ENCODE measurements at places on chromosomes 6 and 20.

DNA sequence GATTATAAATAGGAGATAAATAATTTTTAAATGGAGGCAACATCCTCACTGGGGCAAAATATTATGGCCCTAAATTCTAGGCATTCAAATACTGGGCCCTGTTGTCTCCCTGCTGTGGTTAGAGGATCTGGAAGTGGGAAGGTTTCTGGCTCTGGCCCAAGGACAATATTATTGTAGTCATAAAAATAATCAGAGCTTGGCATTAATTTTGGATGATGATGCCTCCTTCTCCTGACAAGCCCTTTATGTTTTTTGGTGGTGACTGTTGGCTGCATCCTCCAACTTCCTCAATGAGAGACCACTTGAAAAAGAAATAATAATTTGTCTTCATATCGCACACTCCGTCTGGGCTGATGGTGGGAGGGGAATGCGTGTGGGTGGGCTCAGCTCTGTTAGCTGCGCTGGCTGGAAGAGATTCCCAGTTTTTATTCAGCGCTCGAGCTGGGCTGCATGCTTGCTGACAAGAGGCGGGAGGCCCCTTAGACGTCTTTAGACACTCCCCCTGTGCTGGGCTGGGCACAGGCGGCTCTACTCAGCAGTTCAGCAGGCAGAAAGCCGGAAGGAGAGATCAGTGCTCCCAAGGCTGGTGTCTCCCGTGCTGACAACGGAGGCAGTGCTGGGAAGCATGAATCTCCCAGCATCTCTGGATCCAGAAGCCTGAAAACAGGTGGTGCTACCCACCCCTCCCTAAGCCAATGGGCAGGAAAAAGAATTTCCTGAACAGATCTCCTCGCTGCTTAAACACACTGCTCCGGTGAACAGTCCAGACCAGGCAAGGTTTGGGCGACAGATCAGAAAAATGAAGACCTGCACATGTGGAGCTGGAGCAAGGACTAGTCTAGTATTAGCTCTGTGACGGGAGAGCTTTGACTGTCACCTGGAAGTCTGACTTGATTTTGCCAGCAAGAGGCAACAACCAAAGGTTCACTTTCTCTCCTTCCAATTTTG is 97.7 kb downstream of the SYCP2 start:
- DNase-seq = no peak

- no peak for DNase-seq
These were observed 55.5 kb downstream of the TPBG start for GRCh38 chr6:82419132-82419581.

DNA sequence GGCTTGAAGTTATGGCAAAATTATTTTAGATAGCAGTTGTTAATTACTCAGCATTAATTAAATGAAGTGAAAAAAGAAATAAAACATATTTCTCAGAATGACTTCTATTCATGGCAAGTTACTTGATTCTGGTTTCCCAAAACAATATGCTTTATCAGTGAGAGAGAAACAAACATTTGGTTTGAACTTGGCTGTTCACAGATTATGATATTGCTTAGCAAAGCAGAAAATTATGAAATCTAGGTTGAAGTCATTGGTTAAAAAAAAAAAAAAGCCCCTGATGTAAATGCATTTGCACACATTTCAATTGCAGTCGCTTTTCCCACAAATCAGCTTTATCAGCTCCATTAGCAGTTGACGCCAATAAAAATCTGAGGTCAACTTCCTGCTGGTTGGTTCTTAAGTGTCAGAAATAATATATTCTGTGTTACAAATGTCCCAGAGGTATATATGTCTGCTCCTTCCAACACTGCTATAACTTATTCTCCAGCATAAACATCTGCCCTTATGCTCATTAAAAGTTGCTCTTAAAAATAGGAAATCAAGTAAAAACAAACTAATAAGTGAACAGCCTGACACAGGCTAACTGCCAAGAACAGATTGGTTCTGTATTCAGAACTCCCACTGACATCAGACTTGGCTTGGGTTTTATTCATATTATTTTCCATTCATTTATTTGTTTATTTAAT is 275.4 kb downstream of the PHF3 start:
- no peak for DNase-seq

- DNase-seq = no peak
These were observed 77.6 kb upstream of the QKI start for GRCh38 chr6:163336961-163337360.

DNA sequence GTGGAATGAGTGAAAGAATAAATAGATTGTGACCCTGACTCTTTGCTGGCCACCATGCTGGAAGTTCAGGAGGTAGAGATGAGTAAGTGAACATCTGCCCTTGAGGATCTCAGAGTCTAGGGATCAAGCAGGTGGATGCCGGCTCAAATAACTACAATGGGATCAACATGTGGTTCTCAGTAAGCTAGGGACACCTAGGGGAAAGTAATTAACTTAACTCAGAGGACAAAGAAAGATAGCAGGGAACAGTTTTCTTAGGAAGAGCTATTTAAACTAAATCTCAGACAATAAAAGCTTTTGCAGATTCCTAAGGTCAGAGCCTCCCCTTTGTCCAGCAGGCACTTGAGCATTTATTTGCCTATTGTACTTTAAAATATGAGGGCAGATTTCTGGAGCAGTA is 29.1 kb downstream of the SLC13A3 start:
- DNase-seq = no peak

DNA sequence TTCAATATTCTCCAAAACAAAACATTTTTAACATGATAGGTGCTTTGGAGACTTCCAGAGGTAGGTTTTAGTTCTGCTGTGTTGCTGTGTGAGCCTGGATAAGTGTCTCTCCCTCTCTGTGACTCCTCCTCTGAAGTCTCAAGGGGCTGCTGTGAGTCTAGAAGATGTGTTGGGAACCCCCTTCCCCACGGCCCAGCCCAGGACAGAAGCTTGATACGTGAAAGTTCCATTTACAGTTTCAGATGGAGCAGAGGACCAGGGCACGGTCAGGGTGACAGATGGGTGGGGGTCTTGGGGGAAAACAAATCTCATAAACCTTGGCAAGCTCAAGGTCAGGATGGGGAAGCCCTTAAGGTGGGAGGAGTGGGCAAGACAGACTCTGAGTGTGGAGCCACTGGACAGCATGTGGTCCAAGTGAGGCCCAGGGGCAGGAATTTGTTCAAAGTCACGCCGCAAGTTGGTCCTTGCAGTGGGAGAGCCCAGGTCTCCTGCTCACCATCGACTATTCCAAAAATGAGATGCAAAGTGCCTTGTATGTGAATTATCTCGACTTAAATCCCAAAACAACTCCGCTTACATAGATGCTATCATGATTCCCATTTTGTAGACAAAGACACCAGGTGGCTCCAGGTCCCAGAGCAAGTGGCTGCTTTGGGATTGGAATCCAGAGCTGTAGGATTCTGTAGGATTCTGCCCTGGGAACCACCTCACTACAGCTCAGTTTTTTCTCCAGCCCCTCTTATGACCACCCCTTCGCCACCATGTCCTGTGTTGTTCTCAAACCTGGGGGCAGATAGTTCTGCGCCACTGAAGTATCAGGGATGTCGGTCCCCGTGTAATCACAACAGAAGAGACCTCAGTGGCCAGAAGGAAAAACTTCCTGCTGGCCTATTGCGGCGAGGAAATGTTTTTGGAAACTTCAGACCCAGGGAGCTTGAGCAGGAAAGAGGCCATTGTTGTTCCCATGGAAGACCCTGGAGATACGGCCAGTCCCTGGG is 1.9 kb downstream of the TGM2 start:
- no peak for DNase-seq

- no peak for DNase-seq
These were observed 50.5 kb upstream of the CSE1L start for GRCh38 chr20:48995589-48995988.

DNA sequence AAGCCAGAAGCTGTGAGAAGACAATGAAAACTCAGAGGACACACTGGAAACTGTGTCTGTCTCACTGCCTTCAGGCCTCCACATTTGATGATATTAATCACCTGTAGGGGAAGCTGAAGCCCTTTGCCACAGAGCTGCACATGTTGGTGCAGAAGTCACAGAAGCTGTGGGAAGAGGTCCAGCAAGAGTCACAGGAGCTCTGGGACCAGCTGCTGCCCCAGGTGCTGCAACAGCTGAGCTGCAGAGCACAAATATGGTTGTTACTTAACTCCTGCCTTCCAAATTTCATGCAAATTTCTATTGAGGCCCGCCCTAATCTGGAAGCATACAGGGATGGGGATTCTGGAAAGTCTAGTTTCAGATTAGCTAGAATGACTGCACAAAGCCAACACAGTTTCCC is 169.3 kb downstream of the OGFRL1 start:
- DNase-seq = no peak

GRCh38 chr20:35134880-35135279 is 12.3 kb downstream of the EDEM2 start:
- DNase-seq = no peak

DNA sequence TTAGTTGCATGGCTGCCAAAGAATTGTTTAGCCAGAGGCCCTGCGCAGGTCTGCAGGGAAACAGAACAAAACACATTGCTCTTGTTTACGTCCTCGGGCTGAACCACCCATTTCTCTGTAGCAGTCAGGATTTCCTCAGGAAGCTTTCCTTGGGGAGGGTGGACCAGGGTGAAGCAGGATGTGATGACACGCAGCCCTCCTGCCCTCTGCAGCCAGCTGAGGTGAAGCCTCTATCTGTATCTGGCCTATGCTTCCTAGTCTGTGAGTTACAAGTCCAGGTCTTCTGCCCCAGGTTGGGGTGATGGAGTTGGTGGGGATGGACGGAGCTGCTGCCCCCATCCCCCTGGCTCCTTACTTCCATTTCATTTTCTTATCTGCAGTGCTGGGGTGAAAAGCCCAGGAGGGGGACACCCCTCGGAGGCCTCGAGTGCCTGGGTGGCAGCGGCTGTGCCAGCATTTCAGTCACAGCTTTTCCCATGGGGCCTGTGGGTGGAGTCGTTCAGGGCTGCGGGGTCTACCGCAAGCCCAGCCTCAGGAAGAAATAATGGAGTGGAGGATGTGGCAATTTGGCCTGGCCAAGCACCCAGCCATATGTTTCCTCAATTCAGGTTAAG is 24.9 kb downstream of the SASH1 start:
- DNase-seq = peak; percentile 69

DNA sequence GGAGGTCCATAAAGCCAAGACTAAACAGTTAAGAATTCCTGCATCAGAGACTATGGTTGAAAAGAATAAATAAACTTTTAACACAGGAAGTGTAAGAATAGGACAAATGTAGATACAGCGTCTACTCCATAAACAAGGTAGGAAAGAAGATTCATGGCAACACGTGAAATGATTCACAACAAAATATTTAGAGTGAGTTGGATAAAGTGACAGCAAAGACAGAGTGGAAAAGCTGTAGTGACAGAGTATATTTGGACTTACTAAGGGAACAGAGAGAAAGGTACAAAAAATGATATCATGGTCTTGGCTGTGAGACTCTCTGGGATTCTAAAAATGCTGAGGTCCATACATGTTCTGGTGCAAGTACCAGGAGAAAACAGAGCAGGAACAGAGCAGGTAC is 21.9 kb upstream of the KIAA0408 start:
- no peak for DNase-seq

DNA sequence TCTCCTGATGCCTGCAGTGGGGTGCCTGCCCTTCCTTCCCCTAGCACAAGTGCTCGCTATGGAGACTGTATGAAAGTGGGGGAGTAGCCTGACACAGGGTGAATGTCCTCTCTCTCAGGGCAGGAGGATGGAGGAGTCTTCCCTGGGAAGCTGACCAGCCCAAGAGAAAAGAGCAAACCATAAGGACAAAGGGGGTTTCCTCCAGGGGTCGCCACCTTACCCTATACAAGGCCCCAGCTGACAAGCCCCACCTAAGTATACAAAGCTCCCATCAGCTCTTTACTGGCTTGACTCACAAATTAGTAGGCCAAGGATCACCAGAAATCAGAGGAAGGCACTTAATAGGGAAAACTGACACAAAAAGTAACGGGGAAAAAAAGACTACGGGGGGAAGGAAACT is 54.1 kb downstream of the PLAGL1 start:
- DNase-seq = no peak

GRCh38 chr20:4951299-4951698 is 50.0 kb downstream of the SLC23A2 start:
- peak; percentile 48 for DNase-seq

DNA sequence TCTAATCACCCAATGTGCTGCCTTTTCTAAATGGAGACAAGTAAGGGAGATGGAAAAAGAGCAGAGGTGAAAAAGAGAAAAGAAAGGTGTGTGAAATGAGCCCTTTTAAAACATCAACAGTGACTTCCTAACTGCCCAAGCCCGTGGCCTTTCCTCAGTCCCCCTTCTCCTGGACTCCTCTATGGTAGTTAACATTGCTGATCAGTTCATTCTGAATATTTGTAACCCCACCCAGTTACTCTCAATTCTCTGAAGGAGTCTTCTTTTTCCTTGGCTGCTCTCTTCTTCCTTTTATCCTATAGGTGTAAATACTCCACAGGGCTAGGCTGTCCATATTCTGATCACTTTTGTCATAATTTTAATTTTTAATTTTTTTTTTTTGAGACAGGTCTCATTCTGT is 27.1 kb downstream of the TAF11 start:
- no peak for DNase-seq

Measured in HFF-Myc (cell line).